Stimulated activated CD4-positive, alpha-beta T cell treated with anti-CD3 and anti-CD28 coated beads, Interleukin-1b, Interleukin-23, amount 100 ng/mL, for 1 hour (primary cell): ENCODE measurements at places on chromosomes 12 and 14.

DNA sequence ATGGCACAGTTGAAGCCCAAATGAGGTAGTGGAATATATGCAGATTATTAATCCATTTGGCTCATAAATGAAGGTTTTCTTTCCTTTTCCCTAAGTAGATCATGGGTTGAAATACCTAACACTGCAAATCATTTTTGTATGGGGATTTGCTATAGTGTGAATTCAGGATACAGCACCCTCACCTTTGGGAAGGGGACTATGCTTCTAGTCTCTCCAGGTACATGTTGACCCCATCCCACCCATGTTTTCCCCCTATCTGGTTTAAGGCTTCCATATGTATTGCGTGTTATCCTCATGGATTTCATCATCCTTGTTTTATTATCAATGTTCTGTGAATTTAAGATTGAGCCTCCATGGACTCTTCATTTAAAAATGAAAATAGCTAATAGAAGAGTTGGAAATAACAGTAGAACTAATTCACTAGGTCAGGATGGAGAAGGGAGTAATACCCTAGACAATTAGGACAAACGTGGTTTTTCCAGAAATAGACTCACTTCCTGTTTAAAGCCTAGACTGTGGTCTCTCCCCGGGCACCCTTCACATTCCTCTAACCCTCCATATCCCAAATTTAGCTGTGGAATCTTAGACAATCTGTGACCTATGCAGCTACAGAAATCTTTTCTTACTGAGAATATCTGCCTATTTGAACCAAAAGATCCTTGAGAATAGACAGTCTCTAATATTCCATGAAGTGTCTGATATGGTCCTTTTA is 56.5 kb downstream of the DAD1 start:
- no peak for DNase-seq

DNA sequence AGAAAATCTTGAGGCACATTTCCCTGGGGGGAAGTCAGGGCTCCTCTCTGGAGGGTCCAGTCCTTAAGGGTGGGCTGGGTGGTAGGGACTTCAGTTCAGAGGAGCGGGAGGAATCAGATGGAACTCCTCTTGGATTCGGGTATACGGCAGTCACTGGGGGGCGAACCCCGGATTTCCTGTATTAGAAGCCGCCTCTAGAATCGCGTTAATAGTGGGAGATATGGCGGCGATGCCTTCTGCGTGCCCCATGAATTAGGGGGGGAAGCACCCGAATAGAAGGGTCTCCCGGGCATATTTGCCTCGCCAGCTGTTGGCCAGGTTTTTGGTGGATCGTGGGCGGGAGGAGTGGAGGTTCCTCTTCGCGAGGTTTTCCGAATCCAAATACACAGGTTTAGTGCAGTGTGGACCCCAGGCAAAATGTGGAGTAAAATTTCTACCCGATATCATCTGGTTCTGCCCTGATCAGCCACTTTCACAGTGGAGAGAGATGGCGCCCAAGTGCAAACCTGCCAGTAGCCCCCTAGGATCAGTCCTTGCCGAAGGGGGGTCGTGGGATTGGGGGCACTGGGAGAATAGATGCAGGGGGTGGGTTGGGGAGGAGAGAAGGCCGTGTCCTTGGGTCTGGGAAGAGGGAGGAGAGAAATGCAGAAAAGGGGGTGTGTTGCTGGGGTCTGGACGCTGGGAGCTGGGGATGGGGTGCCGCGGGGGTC is 628 bp downstream of the MEG3 start:
- DNase-seq = no peak

DNA sequence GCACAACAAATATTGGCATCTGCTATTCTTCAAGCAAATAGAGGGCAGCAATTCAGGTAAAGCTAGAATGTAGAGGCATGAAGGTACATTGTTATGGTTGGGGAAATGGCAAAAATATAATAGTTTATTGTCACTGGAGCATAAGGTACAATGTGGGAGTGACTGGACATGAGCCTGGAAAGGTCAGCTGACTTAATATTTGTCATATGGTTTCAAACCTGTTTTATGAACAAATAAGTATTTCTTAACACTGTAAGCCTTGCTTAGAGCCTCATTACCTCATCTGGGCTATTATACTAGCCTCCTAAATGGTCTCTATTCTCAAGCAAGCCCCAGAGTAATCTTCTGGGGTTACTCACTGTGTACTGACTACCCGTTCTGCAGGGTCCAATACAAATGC is 33.7 kb downstream of the FAM177A1 start:
- no peak for DNase-seq

GRCh38 chr12:56410768-56411167 is 38.5 kb downstream of the TIMELESS start:
- DNase-seq = no peak

- DNase-seq = no peak
Measured at GRCh38 chr12:4809013-4809448, 88.8 kb downstream of the GALNT8 start.

DNA sequence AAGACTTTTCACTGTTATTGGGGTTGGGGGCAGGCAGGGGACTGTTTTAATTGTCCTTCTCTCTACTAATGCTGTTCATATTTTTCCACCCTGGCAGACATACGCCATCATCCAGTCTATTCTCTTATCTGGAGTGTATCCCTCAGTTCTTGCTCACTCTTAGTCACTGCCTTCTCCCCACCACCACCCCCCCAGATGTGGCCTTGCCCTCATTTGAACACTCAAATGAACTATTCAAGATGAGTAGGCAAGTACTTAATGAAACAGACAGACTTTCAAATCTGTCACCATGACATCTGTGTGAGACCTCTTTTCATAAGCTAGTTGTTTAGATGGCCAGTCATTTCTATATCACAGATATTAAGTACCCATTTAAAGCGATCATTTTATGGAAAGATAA is 10.1 kb downstream of the NUDT4 start:
- no peak for DNase-seq

- DNase-seq = no peak
Measured at GRCh38 chr12:102735104-102735503, 181.9 kb downstream of the PAH start.

DNA sequence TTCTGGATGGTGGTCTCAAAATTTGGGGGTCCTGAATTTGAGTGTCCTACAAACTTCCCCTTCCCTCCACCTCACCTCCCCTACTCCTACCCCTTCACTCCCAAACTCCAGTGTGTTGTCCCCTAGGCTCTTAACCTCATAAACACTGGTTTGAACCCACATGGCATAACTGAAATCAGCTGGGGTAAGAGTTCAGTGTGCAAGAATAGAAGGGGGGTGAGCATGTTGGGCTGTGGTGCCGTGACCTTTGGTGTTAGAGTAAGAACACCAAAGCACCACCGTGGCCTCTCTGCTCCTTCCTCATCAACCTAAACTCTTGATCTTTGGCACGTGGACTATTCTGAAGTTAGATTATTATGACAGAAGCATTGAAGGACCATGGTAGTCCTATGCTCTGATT is 11.0 kb downstream of the PCBP2 start:
- DNase-seq = no peak

DNA sequence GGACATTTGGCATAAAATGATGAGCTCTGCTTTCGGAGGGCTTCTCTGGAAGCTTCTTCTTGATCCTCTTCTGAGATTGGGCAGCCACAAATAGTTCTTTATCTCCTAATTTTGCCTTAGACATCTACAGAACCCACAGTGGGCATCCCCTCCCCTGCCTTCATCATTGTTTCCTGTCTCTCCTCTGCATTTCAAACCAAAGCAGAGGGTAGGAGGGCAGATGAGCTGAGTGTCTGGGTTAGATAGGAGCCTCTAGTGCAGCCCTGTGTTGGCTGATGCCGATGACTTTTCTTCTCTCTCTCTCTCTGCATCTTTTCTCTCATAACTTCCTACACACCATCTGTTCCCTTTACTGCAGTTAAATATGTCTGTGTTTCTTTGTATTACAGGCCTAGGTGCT is 8.5 kb upstream of the IL26 start:
- DNase-seq = no peak
